Caco-2 (cell line): ENCODE measurements at places on chromosomes 7 and 10.

- peak; percentile 81 for DNase-seq
Measured at GRCh38 chr10:116627386-116627933, 6.7 kb downstream of the PNLIPRP2 start.

DNA sequence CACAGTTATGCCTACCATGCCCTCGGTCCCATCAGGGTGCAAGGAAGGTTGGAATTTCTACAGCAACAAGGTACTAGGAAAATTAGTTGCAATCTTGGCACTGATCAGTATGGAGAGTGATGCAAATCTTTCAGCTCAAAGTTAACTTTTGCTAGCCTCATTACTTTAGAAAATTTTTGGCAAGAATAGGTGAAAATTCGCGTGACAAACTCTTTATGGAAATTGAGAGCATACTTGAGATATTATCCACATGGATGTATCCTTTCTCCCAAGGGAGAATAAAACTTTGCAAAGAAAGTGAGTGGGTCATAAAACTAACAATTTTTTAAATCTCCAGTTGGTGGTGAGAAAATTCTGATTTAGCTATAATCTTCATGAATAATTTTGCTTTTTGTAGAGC lies 71.1 kb upstream of the SLC39A12 start:
- DNase-seq = no peak

DNA sequence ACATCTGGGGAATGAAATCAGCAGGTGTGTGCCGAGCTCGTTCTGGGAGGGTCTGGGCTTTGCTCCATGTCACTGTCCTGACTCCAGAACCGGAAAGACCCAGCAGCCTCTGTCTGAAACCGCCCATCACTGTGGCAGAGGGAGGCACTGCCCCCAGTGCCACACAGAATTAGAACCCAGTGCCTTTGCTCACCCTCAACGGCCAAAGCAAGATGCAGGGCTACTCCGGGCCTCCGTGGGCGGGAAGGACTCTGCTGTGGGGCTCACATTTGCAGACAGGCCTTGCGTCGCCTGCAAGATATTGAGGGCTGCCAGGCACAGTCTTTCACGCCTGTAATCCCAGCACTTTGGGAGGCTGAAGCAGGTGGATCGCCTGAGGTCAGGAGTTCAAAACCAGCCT lies 219.2 kb upstream of the PPP2R2D start:
- DNase-seq = no peak

- peak; percentile 83 for DNase-seq
Measured at GRCh38 chr7:150876817-150877526, 24.7 kb downstream of the AOC1 start.
